Central memory CD4-positive, alpha-beta T cell (primary cell): ENCODE measurements at places on chromosomes 7 and 10.

- no peak for DNase-seq
These were observed 845.6 kb upstream of the AUTS2 start for GRCh38 chr7:68752485-68753178.

DNA sequence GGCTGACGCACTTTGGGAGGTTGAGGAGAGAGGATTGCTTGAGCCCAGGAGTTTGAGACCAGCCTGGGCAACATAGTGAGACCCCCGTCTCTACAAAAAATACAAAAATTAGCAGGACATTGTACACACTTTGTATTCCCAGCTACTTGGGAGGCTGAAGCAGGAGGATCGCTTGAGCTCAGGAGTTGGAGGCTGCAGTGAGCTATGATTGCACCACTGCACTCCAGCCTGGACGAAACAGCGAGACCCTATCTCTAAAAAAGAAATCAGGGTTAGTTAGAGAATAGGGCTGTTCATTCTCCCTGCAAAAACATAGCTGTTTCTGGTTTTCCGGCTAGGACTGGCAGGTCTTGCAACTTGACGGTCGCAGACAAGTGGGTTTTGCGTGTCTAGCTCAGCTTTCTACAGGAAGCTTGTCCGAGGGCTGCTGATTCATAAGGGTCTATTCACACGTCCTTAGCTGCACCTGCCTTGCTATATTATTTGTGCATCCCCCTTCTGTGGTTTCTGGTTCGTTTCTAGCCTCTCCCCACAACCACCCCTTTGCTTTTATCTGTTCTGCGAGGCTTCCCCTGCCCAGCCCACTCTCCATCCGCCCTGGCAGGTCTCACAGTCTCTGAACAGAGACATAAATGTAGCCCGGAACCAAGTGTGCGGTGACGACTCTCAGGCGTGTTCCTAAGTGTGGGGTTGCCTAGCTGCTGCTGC is 10.7 kb downstream of the AMZ1 start:
- DNase-seq, result peak; percentile 66

GRCh38 chr10:129832573-129833467 is 131.3 kb downstream of the EBF3 start:
- DNase-seq, result no peak

- DNase-seq, result no peak
These were observed 366.4 kb downstream of the GALNT17 start for GRCh38 chr7:71498381-71498780.

- DNase-seq, result no peak
These were observed 276.5 kb downstream of the MAGI2 start for GRCh38 chr7:79176859-79177477.

- no peak for DNase-seq
These were observed 113.1 kb downstream of the PARP12 start for GRCh38 chr7:139949629-139950028.

DNA sequence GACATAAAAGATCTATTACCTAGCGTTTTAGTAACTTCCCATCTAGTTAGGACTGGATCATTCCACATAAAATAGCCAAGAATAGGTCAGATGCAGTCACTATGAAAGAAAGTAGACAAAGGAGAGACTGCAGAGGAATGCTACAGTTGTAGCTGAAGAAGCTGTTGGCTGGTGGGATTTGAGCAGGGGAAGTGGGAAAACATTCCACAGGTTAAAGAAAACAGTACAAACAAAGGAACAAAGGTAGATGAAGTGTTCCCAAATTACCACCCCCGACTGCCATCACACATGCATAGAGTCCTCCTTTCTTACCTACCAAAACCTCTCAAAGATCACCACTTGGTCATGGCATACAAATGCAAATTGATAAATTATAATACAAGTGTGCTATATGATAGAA is 41.8 kb downstream of the DLD start:
- DNase-seq, result no peak

DNA sequence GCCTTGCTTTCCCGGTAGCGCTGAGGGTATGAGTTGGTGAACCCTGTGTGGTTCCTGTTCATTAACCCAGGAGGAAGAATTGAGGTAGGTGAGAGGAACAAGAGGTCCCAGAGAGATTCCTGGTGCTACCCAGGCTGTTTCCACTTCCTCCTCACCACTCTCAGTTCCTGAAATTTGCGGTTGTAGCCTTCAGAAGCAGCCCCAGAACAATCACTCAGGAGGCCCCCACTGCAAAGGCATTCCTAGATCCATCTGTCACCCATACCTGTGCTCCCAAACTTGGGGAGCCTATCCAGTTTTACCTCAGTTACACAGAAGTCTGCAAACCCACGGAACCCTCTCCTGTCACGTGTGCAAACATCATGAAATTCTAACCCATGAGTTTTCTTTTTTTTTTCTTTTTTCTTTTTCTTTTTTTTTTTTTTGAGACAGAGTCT is 9.0 kb upstream of the PIP4K2A start:
- no peak for DNase-seq

DNA sequence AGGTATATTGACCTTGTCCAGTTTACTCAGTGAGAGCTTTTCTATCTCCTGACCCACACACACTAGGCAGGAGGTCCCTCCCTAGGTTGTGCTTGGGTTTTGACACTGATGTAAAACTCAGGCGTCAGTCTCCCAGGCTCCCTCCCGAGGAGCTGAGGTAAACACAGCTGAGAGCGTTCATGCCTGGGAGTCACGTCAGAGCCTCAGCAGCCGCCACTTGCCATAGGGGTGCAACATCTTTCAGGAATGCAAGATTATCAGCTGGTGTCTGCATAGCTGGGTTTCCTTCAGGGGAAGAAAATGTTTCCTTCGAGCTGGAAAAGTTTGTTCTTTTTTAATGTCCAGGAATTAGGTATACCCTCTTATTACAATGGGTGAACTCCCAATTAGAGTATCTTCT is 70.6 kb downstream of the FGFR2 start:
- no peak for DNase-seq

GRCh38 chr7:50317697-50318669 is 13.5 kb downstream of the IKZF1 start:
- no peak for DNase-seq

- DNase-seq, result no peak
These were observed 26.4 kb downstream of the LAMB4 start for GRCh38 chr7:108103558-108104298.

DNA sequence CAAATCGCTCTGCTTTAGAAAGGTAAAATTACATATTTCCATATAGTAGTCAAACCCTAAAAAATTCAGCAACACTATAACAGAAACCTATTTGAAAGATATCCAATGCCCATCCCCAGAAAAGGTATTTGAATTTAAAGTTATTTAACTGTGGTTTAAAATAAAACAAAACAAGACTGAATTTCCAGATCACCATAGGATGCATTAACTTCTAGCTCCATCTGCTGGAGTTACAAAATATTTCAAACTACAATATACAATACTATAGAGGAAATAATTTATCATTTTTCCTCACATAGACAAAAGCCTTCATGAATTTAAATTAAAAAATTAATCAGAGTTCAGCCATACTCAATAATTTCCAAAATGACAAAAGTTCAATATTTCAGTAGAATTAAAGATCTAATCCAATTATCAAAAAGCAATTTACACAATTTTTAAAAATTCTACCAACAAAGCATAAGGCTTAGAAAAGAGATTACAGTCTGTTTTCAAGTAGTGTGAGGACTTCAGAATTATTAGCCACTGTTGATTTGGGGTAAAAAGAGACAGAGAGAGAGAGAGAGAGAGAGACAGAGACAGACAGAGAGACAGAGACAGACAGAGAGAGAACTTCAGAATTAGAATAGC is 75.9 kb downstream of the LMBR1 start:
- DNase-seq, result no peak

- no peak for DNase-seq
These were observed at the start of gene AIFM2 for GRCh38 chr10:70132098-70133029. Gene AIFM2, minus strand, starts transcription at chr10:70132825. Its CDS starts 8,741 bp downstream, at chr10:70124084.

GRCh38 chr10:125340903-125341302 is 180.5 kb upstream of the CTBP2 start:
- no peak for DNase-seq

- no peak for DNase-seq
These were observed 442.6 kb upstream of the IGFBP3 start for GRCh38 chr7:46363688-46364087.

- DNase-seq, result no peak
These were observed 54.7 kb upstream of the EGR2 start for GRCh38 chr10:62870866-62871265.

GRCh38 chr10:847868-848267 is 83.6 kb downstream of the LARP4B start:
- DNase-seq, result no peak

GRCh38 chr7:92849322-92849721 is 12.9 kb upstream of the CDK6 start:
- DNase-seq, result no peak

DNA sequence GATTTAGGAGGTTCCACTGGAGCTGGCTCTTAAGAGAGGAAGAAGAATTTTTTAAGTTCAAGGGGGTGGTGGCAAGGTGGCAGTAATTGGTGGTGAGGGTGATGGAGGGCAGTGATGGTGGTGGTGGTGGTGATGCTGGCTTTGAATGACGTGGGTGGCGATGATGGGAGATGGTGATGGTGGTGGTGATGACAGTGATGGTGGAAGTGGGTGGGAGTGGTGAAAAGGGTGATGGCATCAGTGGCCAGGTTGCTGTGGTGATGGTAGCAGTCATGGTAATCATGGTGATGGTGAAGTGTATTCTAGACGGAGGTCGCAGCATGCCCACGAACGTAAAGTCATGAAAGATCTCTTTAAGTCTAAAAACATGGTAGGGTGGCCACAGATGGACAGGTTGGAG is 197.3 kb downstream of the PTEN start:
- DNase-seq, result no peak

DNA sequence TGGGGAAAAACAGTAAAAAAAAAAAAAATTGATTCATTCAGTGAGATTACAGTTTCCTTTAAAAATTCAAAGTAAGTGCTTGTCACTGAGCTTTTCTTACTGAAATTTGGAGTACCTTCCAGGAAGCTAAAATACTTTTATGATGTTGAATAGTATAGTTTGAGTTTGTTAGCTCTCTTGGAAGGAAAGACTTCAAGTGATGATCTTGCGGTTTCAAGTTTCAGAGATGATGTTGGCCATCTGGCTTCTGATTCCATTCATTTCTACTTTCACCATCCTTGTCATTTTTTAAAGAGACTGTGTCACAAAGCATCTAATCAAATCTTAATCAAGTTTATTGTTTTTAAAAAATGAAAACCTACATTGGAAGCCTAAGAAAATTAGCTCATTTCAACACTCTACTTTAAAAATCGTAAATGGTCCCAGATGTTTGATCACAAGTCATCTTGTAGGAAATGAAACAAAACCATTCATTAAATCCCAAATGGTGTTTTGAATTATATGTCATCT is 4.9 kb upstream of the HERPUD2 start:
- DNase-seq, result no peak

- DNase-seq, result no peak
These were observed 718.9 kb downstream of the CCSER2 start for GRCh38 chr10:85047170-85047834.

DNA sequence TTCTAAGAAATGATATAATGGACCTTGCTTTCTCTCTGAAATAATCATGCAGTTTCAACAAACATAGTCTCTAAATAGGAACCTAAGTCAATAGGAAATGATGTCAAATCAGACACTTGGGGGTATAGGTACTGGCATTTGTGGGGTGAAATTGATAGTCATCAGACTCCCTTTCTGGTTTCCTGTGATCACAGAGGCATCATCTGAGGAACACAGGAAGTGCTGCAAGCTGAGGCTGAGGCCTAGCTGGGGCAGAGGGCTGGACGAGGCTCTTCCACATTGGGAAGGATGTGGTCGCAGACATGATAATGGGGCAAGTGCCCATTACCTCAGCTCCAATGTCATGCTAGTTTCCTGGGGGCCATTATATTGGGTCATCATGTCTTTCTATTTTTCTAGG is 33.5 kb upstream of the TARP start:
- DNase-seq, result peak; percentile 63

DNA sequence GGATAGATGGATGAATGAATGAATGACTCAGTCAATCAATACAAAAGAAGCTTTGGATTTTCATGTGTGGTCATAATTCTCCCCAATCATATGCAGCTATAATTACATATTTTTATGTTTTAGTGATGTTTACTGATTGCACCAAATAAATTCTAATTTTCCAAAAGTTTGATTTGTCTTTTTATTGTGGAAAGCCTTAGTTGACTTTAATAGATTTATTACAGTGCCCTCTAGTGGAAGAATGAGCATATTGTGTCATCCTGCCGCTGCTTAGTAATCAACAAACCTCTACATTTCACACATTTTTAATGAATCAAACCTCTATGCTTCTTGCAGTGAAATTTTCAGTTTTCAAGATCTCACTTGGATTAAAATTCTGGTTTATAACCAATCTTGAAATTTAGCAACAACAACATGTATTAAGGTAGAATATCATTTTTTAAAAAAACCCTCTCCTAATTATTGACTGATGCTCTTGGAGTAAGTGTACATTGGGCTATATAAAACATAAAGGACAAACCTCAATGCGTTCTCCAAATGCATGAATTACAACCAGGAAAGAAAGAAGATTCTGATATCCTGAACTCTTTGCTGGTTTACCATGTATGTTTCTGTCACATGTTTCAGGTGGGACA is 55.6 kb upstream of the PNLIP start:
- DNase-seq, result no peak

DNA sequence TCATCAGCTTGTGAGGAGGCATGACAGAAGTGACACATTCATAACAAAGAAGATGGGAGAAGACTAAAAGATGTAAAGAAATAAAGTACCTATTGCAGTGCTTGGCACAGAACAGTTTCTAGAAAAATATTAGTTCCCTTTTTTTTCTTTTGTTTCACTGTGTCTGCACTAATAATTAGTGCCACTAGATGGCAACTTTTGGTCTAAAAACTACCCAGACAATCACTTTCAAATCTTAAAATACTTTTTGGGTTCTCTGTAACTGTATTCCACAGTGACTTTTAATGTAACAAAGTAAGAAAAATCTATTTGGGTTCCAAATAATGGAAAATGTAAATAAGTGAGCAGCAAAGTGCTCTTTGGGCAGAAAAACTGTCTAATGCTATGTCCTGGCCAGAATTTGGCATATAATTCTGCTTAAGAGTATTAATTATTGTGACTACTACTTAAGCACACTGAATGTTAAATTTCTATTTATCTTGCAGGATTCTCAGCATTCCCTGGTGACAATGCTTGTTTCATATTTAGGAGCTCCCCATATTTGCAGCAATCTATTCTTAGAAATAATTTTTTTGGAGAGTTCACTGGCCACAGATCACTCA is 134.8 kb upstream of the KIF5B start:
- peak; percentile 21 for DNase-seq

DNA sequence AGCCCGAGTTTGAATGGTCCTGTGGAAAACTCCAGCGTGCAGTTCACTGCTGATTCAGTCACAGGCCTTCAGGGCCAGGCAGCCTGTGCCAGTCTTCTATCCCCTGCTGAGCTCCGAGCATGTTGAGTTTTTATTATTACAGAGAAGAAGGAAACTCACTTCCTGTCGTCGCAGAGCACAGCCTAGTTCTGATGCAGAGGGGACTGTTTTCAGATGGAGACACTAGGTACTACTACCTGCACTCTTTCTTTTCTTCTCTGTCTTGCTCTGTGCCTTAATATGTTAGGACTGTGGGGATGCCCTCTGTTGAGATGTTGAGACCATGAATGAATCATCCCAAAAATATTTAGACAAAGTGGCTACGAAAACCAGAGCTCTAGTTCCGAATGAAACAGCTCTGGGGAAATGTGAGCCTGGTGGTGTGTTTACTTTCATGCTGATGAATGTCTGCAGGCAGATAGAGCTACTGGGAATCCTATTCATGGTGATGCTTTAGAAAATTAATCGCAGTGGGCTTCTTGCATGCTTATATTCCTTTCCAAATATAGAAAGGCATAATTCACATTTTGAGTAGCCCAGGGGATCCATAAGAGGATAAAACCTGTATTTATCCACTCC is 29.6 kb downstream of the CASP7 start:
- no peak for DNase-seq

GRCh38 chr10:69366738-69367137 is 50.0 kb downstream of the TACR2 start:
- no peak for DNase-seq
